ENCODE measurements at places on chromosomes 6 and 20.

DNA sequence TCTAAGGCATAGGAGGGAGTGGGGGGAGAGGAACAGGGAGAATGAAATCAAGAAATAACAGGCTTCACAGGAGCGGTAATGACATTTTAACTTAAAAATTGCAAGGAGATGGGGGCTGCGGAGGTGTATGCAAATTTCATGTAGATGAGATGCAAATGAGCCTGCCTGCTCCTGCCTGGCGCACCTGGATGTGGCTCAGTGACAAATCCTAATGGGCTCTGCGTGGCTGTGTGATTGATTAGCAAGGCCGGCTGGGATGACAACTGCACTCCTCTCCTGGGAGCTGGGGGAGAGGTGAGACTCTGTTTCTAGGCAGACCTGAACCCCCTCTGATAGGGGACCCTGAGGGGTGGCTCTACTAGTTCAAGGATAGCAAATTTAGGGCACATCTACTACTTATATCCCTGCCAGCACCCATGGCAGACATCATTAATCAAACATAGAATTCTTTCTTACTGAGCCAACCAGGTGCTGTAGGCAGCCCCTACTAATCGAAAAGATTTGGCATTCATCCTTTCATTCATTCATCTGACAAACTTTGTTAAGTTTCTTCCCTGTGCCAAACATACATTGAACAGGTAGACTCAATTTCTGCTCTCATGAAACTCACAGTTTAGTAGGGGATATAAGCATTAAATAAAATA is 38.4 kb upstream of the TGM2 start:
- DNase-seq = no peak

DNA sequence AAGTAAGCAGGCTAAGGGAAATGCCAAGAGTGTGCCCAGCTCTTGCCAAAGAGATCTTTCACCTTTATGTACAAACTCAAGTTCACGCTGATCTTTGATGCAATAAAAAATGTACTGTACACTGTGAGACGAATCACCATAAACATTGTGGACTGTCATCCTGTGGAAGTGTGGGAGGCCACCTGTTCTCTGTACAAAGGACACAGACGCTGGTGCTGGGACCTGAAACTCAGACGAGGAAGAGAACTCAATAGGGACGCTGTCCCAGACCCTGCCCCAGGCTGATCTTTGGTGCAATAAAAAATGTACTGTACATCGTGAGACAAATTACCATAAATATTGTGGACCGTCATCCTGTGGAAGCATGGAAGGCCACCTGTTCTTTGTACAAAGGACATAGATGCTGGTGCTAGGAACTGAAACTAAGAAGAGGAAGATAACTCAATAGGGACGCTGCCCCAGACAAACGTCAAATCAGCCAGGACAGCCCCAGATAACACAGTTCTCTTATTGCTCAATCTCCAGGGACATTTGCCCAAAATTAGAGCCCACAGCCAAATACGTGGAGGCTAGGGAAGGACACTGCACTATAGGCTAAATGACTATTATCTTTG is 312.7 kb upstream of the SGK1 start:
- DNase-seq = no peak

DNA sequence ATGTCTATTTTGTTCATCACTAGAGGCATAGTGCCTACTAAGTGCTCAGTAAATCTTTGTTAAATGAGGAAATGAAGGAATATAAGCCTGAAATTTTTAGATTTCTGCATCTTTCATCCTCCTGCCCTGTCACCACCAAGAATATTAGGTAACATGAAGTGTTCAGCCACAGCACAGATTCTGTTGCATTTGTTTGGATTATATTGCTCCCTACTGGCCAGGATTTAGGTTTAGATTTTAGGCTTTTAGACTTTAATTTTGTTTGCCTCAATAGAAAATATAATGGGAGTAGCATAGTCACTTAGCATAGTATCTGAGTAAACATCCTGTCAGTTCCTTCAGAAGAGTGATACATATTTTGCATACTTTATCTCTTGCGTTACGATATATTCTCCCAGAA is 14.2 kb downstream of the FARS2 start:
- DNase-seq = no peak

DNA sequence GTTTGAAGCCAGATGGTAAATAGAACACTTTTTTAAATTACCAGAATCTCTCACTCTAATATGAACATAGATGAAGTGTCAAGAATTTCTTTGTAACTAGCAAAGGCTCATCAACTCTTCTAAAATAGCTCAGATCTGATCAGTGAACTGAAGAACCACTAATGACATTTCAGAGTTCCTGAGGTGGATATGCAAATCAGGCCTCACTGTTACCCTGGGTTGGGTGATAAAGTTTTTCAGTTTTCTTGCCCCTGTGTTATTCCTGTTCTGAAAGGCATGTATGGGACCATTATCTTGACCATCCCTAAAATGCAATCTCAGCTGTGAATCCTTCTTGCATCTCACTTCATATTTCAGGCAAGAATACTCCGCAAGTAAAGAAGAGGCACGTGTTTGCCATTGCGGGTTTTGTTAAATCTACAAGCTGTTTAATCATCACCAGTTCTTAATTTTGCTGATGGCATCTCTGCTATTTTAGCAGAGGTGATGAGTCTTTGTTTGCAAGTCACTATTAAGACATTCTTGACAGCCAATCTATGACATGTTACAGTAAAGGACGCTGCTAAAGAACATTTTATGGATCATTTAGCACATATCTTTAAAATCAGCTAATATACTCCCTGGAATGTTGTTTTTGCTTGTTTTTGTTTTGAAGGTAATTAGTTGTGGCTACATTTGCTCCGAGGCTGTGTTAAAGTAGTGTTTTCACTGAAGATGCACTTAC is 47.9 kb downstream of the KHDC1L start:
- DNase-seq = no peak

DNA sequence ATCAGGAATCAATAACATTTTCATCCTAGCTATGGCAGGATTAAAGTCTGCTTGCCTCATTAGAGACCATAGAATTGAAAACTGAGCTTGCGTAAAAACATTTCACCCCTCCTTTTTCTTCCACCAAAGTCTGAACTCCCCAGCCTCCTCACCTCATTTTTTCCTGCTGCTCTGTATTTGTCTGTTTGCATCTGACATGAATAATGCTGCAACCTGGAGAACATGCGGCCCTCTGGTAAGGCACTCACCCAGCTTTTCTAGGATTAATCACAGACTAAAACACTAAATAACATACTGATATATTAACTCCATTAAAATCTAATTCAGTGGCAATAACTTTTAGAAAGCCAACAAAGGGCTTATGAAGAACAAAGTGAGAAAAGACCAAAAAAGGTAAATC is 677.7 kb upstream of the NRSN1 start:
- DNase-seq = no peak

Measured in activated CD4-positive, alpha-beta T cell treated with anti-CD3 and anti-CD28 coated beads, Interleukin-2, amount 50 U/mL, for 24 hours (primary cell).